ENCODE measurements at places on chromosomes 6 and 20. TPM values are rescaled to one million over a fixed set of nuclear protein-coding genes. Genes with fewer than 3 reads are reported as not detected.

- no peak for DNase-seq
Observed at GRCh38 chr20:15582146-15582760, 991.0 kb downstream of the KIF16B start.

CFAP61 gene
- total RNA-seq, result not detected

TFAP2C gene
- not detected for total RNA-seq

GRCh38 chr6:31771992-31772358 lies 5.2 kb downstream of the VWA7 start:
- no peak for DNase-seq

LRP11 gene
- total RNA-seq, result 37.9 TPM

- DNase-seq, result no peak
Observed at GRCh38 chr6:87068795-87069194, 26.1 kb downstream of the CGA start.

RNF182 gene
- total RNA-seq, result not detected

HLA-DQA1 gene
- total RNA-seq, result not detected

DNA sequence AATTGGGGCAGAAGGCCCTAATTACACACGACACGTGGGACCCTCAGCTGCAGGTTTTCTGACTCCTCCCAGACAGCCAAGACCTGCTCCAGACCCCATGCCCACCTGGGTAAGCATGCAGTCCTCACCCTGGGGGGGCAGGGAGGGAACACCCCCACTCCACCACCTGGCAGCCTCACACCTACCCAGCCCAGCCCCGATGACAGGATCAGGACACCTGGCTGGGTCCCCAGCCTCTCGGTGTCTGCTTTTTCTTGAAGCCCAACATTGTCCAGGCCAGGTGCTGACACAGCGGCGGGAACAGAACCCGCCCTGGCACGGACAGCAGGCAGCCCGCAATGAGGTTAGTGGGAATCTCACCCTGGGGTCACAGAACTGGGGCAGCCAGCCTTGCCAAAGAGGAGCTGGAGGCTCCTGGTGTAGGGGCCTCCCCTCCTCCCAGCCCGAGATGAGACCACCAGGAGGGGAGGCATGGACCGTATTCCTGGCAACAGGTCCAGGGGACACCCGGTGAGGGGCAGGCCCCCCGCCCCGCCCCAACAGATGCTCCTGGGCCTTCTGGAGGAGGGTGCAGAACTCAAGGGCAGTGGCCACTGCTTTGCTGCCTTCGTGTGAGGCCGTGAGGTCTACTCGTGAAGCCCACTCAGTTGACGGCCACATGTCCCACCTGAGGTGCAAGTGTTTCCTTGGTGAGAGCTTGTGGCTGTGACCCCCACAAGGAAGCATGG lies 103.8 kb downstream of the DLL1 start:
- no peak for DNase-seq

DNA sequence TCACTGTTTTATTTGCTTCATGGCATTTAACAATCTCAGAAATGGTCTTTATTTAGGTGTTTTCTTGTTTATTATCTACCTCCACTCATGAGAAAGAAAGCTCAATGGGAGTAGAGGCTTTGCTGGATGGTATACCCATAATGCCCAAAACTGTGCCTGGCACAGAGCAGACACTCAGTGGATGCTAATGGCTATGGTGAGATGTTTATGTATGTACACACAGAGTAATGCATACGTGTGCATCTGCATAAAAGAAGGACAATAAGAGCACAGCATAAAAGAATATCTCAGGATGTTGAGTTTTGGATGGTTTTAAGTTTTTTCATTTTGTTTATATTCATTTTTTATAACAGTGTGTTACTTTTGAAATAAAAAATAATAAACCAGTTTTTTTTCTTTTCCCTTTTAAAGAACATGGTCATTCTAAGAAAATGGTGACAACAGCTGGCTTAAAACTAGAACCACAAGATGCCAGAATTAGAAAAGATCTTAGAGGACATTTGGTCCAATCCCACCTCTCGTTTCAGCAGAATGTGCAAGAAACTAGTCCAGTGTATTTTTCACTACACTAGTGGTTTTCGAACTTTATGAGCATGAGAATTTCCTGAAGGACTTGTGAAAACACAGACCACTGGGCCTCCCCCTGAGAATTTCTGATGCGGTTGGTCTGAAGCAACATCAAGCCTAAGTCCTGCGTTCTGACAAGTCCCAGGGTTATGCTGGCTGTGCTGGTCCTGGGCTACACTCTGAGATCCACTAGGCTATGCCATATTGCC lies 131.9 kb downstream of the FYN start:
- no peak for DNase-seq

ARHGAP40 gene
- total RNA-seq, result 0.05 TPM

GRCh38 chr6:134041093-134041492 lies 11.3 kb downstream of the SLC2A12 start:
- no peak for DNase-seq

PBOV1 gene
- not detected for total RNA-seq

DNA sequence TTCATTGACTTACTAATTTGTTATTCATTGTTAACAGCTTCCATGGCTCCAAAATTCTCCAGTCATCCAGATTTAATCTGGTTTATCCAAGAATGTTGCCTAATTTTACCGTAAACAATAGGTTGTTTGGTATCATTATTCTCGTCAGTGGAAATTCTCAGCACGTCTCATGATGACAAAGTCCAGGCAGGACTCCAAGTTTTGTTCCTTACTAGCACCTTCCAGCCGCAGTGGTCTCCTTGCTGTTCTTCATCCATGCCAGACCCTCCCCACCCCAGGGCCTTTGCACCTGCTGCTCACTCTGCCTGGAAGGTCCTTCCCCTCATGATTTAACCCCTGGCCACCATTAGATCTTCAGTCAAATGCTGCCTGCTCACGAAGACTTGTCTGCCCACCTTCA lies 48.1 kb upstream of the NAA20 start:
- DNase-seq, result no peak

DNA sequence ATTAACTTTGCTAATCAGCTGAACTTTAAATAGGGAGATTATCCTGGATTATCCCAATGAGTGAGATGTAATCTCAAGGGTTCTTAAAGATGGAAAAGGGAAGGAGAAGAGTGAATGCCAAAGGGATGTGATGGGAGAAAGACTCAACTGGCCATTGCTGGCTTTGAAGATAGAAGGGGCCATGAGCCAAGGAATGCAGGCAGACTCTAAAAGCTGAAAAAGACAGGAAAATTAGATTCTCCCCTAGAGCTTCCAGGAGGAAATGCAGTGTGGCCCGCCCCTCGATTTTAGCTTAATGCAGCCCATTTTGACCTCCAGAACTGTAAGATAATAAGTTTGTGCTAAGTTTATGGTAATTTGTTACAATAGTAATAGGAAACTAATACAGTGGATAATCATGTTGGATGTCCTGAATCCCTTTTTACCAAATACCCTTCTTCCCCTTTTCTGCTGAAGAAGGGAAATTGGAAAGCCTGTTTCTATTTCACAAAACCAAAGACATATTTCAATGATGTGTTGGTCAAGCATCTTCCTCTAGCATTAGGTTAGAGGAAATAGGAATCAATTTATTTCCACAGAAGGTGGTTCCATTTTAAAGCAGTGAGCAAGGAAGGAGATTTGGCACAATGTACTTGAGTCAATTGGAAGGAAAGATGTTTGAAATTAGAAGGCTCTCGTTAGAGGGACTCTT lies 3.3 kb upstream of the HDDC2 start:
- no peak for DNase-seq

DNA sequence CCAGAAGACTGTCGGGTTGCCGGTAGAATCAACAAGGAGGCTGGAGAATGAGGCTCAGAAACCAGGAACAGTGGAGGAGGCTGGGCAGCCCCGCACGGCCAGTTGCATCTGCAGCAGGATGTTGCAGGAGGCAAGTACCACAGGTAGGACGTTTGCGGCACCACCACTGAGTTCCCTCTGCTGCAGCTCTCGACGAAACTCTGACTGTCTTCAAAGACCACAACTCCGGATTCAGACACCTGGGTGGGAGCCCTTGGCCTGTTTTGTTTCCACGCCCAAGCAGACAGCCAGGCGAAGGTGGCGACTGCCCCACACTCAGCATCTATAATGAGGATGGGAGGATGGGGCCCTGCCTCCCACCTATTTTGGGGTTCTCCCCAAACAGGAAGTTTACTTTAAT lies 218.2 kb downstream of the ZDHHC14 start:
- DNase-seq, result no peak

- no peak for DNase-seq
Observed at GRCh38 chr6:130958468-130958867, 104.6 kb downstream of the EPB41L2 start.

- no peak for DNase-seq
Observed at GRCh38 chr20:36030149-36030548, 61.8 kb downstream of the CNBD2 start.

DNA sequence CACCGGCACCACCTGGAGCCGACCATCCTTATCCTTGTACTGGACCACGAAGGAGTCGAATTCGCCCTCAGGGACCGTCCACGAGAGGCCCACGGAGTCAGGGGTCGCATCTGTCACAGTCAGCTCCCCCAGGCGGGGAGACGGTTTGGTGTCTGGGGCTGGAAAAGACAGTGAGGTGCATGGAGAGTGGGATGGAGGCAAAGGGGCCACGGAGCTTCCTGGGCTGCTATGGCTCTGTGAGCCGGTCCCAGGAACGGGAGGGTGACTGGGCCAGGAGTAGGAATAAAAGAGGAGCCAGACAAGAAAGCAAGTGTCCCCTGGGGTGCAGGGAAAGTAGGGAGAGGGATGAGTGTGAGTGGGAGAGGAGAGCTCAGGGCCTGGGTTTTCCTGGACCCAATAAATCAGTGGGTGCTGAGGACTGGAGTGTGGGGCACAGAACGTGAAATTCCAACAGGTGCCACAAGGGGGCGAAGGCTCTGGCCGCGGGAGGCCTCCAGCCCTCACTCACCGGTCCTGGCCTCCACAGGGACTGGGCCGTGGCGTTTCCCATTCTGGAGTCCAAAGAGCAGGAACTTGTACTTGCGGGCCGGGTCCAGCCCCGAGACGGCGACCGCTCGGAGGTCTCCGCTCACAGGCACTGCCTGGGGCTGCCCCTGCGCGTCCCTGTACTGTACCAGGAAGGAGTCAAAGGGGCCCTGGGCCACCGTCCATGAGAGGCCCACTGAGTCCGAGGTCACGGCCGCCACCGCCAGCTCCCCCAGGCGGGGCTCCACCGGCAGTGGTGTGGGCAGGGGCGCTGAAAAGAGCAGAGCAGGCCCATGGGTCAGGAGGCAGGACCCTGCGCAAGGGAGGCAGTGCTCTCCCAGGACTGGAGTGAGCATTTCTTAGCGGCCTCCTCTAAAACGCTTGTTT lies 9.9 kb downstream of the CYP21A2 start:
- peak; percentile 74 for DNase-seq

DNA sequence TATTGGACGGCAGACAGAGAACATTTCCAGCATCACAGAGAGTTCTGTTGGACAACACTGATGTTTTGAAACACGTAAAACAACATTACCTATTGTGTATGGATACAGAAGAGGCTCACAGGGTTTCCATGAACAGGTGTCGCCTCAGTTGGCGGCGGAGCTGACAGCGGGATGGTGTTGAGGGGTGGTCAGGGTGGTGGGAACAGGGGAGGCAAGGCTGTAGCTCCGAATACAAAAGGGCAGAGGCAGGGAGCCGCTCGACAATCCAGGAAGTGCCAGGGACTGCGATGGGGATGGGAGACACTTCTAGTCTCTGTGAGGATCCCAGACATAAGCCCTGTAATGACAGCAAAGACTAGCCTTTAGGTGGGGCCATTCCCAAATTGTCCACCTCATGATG lies 14.5 kb upstream of the PI16 start:
- DNase-seq, result no peak

DNA sequence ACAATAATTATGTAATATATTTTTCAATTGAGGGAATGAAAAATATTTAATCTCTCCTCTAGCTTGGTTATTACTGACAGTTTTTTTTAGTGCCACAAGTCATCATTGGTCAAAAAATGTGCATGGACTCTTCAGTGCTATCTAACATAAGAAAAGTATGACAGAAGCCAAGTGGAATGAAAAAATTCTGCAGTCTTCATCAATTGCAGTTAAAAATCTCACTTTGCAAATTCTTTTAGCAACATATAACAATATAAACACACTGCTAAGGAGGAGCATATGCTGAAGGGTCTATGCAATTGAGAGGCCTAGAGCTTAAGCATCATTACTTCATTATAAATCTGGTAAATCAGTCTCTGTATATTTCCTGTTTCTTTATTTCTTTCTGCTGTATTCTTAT lies 175.1 kb downstream of the ARHGAP18 start:
- DNase-seq, result no peak

ENPP5 gene
- total RNA-seq, result 1.4 TPM

DNA sequence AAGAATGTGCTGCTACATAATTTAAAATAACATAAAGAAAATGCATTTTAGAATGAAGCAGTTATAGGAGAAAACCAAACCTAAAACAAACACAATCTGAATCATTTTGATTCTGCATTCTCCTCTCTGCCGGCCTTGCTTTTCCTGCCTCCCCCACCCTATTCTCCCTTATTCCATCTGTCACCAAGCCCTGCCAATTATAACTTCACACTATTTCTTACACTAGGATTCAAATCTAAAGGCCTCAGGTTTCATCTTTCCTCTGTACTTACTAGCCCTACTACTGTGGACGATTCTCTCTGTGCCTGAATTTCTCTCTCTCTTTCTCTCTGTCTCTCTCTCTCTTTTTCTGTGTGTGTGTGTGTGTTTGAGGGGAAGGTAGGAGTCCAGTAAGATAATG lies 18.7 kb upstream of the PRIM2 start:
- no peak for DNase-seq

GRCh38 chr6:78487401-78487800 lies 379.9 kb upstream of the IRAK1BP1 start:
- DNase-seq, result no peak

MBOAT1 gene
- 1.0 TPM for total RNA-seq

GRCh38 chr6:89410231-89410761 lies 1.8 kb downstream of the RRAGD start:
- no peak for DNase-seq

PDE10A gene
- total RNA-seq, result 16.0 TPM

All from HT-29 (cell line).